ENCODE measurements at places on chromosomes 6 and 20.

GRCh38 chr20:43895235-43895634 lies 19.4 kb upstream of the TOX2 start:
- no peak overlapping the region for H3K4me3 ChIP-seq
- peaks cover 7% of the 10 kb centered on the region for H3K4me1 ChIP-seq
- H3K36me3 ChIP-seq = no peaks in the 10 kb centered on the region
- DNase-seq = no peak

GRCh38 chr6:106103728-106104109 lies 17.6 kb downstream of the PRDM1 start:
- H3K27me3 ChIP-seq = no peaks in the 10 kb centered on the region
- H3K36me3 ChIP-seq = peaks cover 31% of the 10 kb centered on the region
- H3K27ac ChIP-seq = no peak overlapping the region
- peaks cover 39% of the 10 kb centered on the region for H3K4me1 ChIP-seq
- peak overlapping the region; percentile 0 for H3K4me3 ChIP-seq
- DNase-seq = no peak

GRCh38 chr6:6697620-6698019 lies 109.1 kb downstream of the LY86 start:
- peak overlapping the region; percentile 59 for H3K27ac ChIP-seq
- peaks cover 67% of the 10 kb centered on the region for H3K4me1 ChIP-seq
- DNase-seq = no peak

DNA sequence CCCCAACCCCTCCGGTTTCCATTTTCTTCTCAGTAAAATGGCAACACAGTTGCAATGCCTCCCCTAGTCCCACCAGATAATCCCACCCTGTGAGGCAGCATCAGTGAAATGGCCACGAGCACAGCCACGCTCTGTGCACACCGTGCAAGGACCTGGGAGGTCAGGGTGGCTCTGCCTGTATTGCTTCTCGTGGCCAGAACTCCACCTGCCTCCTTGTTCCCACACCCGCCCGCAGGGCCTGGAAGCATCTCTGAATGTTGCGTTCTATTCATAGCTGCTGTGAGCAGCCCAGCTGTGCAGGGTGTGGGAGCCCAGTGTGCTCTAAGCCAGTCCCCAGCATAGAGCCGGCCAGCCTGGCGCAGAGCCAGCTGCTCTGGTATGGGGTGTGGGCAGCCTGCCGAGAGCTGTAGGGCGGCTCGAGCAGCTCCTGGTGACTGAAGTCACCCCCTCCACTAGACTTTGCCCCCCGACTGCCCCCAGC lies 161.1 kb downstream of the DLL1 start:
- H3K27me3 ChIP-seq = no peaks in the 10 kb centered on the region
- peaks cover 16% of the 10 kb centered on the region for H3K4me1 ChIP-seq
- no peak overlapping the region for H3K4me3 ChIP-seq
- H3K27ac ChIP-seq = no peak overlapping the region
- peak; percentile 73 for DNase-seq

DNA sequence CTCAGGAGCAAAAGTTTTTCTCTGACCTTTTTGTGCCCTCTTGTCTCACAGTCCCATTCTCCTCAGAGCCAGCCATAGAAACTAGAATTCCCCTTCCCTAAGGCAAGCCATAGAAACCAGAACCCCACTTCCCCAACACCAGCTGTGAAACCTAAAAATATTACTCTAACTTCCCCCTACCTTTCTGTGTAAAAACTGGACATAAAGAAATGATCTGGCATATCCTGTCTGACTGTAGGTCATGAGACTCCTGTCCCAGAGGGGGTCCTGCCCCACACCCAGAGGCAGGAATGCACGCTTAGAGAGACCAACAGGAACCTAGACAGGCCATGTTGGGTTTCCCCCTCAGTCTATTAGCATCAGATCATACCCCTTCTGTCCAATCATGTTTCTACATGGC lies 140.6 kb upstream of the SLC22A16 start:
- no peak overlapping the region for H3K27ac ChIP-seq
- peaks cover 2% of the 10 kb centered on the region for H3K36me3 ChIP-seq
- no peaks in the 10 kb centered on the region for H3K27me3 ChIP-seq
- DNase-seq = no peak
- no peaks in the 10 kb centered on the region for H3K4me1 ChIP-seq
- H3K4me3 ChIP-seq = no peak overlapping the region

GRCh38 chr20:32480371-32481241 lies 104.5 kb downstream of the NOL4L start:
- no peak overlapping the region for H3K4me3 ChIP-seq
- no peak for DNase-seq
- peaks cover under 1% of the 10 kb centered on the region for H3K4me1 ChIP-seq
- H3K27ac ChIP-seq = no peak overlapping the region
- no peaks in the 10 kb centered on the region for H3K36me3 ChIP-seq
- H3K27me3 ChIP-seq = peaks cover 27% of the 10 kb centered on the region

DNA sequence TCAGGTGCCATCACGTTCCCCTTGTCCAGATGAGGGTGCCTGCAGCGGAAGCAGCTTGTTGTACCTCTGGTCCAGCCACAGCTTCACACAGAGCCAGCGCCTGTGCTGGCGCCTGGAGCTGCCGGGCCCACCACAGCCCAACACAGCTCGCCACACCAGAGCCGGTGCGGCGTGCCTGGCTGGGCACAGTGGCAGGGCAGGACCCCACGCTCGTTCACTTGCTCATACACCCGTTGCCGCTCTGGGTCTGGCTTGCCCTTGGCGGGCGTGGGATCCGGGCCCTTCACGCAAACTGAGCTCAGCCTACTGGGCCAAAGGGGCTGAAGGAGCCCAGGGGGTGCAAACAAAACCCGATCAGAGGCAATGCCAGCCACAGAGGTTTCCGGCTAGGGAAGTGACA lies 492.5 kb upstream of the MANEA start:
- no peaks in the 10 kb centered on the region for H3K27me3 ChIP-seq
- H3K27ac ChIP-seq = no peak overlapping the region
- H3K36me3 ChIP-seq = no peaks in the 10 kb centered on the region
- peaks cover 11% of the 10 kb centered on the region for H3K4me1 ChIP-seq

GRCh38 chr6:25883536-25883935 lies 9.5 kb upstream of the SLC17A3 start:
- no peak overlapping the region for H3K4me3 ChIP-seq
- no peaks in the 10 kb centered on the region for H3K4me1 ChIP-seq
- H3K27me3 ChIP-seq = peaks cover 9% of the 10 kb centered on the region

DNA sequence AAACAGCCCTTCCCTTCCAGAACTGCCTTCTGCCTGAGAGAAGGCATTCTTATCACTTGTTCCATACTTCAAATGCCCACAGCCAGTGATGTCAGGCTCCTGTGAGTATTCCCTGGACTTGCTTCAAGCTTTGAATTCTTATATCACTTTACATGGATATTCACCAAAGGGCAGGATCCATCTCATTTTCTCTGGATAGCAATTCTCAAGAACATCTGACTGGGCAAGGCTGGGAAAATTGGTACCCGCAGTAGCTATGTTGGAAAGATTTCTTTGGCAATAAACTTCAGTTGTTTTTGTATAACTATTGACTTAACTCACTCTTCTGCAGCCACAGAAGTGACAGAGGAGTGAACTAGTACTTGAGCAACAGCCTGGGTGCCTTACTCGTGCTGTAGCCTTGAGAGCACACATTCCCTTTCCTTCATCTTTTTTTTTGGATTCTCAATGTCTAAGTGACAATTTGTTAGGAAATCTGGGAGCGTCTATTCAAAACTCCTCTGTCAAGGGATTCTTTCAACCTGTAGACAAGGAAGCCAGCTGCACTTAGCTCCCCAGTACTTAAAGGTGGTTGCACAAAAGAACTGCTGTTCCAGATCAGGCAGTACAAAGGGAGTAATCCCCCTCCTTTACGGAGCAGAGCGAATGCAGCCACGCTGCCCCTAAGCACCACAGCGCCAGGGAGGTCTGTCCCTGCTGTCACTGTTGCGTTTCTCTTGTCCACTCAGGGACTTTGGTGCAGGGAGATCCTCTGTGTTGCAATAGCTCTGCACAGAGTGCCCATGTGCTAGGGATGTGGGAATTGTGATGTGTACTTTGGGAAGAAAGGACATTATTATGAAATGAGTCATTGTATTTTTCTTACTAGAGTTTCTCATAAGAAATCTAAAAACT lies 69.6 kb downstream of the JAG1 start:
- peaks cover 26% of the 10 kb centered on the region for H3K4me1 ChIP-seq
- H3K27ac ChIP-seq = peak overlapping the region; percentile 30
- no peaks in the 10 kb centered on the region for H3K36me3 ChIP-seq
- no peak overlapping the region for H3K4me3 ChIP-seq
- no peaks in the 10 kb centered on the region for H3K27me3 ChIP-seq
- DNase-seq = no peak

- H3K4me1 ChIP-seq = peaks cover 26% of the 10 kb centered on the region
- no peaks in the 10 kb centered on the region for H3K36me3 ChIP-seq
- DNase-seq = peak; percentile 71
- H3K27ac ChIP-seq = peak overlapping the region; percentile 74
- no peak overlapping the region for H3K4me3 ChIP-seq
Measured at GRCh38 chr20:51750037-51750769, 18.0 kb downstream of the ATP9A start.

DNA sequence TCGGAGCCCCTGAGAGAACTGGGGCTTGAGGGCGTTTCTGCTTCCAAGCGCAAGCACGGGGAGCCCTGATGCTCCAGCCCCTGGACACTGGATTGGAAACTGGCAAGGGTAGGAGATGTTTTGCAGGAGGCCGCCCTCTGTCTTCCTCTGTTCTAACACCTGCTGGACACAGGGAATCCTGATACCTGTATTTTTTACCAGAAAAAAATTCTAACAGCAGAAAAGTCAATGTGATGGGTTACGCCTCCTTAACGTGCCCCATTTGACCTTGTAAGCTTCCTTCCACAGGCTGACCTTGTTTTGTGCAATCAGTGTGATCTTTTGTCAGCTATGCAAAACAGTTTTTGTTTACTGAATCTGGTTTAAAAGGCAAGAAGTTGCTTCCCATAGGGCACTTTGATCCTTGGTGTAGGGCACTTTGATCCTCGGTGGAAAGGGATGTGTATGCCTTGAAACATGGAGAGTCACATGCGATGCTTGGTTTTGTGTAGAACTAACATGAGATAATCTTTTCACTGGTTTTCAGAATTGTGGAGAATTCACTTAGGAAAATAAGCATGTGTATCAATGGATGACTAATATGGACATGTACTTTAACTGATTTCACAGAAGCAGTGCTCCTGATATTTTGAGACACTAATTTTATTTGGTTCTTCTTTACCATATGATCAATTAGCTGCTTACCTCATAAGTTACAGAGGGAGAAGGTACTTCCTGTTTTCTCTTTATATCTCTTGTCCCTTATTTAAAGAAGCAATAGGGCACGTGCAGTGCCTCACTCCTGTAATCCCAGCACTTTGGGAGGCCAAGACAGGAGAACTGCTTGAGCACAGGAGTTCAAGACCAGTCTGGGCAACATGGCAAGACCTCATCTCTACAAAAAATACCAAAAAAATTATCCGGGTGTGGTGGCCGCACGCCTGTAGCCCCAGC lies 59.9 kb upstream of the MAP3K4 start:
- H3K4me1 ChIP-seq = no peaks in the 10 kb centered on the region
- DNase-seq = no peak
- no peak overlapping the region for H3K27ac ChIP-seq
- H3K27me3 ChIP-seq = no peaks in the 10 kb centered on the region

GRCh38 chr6:129281168-129281796 lies 398.3 kb downstream of the LAMA2 start:
- H3K4me3 ChIP-seq = no peak overlapping the region
- H3K4me1 ChIP-seq = peaks cover 10% of the 10 kb centered on the region
- no peak for DNase-seq
- no peaks in the 10 kb centered on the region for H3K27me3 ChIP-seq

GRCh38 chr6:43506667-43507471 lies 3.3 kb downstream of the LRRC73 start:
- no peak overlapping the region for H3K27ac ChIP-seq
- H3K36me3 ChIP-seq = peaks cover 29% of the 10 kb centered on the region
- peaks cover 10% of the 10 kb centered on the region for H3K27me3 ChIP-seq
- H3K4me3 ChIP-seq = no peak overlapping the region

DNA sequence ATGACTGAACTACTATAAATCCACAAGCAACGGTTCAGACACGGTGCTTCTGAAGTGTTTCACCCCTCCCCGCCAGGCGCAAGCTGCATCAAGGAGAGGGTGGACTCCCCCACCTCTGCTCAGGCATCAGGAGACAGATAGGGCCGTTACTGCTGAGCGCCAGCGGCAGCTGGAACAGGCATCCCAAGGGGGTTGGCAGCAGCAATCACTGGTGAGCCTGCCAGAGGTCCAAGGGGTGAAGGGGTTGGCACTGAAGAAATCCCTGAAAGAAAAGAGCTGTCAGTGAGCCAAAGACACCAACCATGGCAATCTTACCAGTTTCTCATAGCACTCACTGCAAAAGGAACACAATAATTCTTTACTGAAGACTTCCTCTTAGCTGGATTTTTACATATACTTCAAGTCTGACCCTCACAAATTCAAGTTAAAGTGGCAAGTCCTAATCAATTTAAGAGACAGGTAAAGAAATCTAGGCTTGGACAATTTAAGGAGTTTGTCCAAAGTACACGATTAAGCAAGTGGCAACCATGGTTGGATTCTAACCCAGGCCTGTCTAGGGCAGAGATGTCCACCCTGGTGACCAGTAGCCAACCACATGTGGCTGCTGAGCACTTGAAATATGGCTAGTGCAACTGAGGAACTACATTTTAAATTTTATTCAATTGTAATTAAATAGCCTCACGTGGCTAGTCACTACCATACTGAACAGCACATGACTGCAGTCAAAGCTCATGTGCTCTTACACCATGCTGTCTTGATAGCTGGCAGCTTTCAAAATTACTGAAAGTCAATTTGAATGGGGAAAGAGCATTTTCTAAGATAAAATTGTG lies 21.7 kb upstream of the TBC1D20 start:
- no peaks in the 10 kb centered on the region for H3K27me3 ChIP-seq
- no peak overlapping the region for H3K27ac ChIP-seq
- H3K4me3 ChIP-seq = no peak overlapping the region
- H3K4me1 ChIP-seq = no peaks in the 10 kb centered on the region

DNA sequence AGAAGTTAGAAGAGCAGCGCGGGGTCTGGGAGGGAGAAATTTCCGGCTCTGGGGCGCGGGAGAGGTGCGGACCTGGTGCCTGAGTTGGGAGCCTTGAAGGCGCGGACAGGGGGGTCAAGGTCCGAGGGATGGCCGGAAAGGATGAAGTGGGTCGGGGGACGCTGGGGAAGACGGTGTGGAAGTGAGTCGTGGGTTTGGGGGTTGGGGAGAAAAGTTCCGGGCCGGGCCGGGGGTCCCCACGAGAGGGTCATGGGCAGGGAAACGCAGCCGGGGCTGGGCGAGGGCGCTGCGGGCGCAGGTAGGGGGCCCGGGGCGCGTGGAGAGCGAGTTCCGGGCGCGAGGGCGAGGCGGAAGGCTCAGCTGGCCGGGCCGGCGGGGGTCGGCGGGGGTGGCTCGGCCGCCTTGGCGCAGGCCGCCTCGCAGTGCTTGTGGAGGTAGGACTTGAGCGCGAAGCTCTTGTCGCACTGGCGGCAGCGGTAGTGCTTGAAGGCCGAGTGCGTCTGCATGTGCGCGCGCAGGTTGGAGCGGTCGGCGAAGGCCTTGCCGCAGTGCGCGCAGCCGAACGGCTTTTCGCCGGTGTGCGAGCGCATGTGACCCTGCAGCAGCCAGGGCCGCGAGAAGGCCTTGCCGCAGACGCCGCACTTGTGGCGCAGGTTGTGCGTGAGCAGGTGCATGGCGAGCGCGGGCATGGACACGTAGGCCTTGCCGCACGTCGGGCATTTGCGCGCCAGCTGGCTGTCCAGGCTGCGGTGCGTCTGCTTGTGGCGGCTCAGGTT lies 10.5 kb upstream of the SRXN1 start:
- H3K36me3 ChIP-seq = no peaks in the 10 kb centered on the region
- no peak overlapping the region for H3K4me3 ChIP-seq
- H3K4me1 ChIP-seq = peaks cover 21% of the 10 kb centered on the region
- DNase-seq = no peak
- peaks cover 45% of the 10 kb centered on the region for H3K27me3 ChIP-seq
- no peak overlapping the region for H3K27ac ChIP-seq

GRCh38 chr6:144893680-144894151 lies 608.6 kb downstream of the UTRN start:
- no peak overlapping the region for H3K4me3 ChIP-seq
- no peak overlapping the region for H3K27ac ChIP-seq
- no peaks in the 10 kb centered on the region for H3K27me3 ChIP-seq
- H3K4me1 ChIP-seq = peaks cover 7% of the 10 kb centered on the region
- no peak for DNase-seq
- H3K36me3 ChIP-seq = no peaks in the 10 kb centered on the region

Data from keratinocyte (primary cell).